ENCODE measurements at places on chromosomes 16 and 17.

- no peak for DNase-seq
Measured at GRCh38 chr17:65078441-65079160, 22.1 kb upstream of the GNA13 start.

DNA sequence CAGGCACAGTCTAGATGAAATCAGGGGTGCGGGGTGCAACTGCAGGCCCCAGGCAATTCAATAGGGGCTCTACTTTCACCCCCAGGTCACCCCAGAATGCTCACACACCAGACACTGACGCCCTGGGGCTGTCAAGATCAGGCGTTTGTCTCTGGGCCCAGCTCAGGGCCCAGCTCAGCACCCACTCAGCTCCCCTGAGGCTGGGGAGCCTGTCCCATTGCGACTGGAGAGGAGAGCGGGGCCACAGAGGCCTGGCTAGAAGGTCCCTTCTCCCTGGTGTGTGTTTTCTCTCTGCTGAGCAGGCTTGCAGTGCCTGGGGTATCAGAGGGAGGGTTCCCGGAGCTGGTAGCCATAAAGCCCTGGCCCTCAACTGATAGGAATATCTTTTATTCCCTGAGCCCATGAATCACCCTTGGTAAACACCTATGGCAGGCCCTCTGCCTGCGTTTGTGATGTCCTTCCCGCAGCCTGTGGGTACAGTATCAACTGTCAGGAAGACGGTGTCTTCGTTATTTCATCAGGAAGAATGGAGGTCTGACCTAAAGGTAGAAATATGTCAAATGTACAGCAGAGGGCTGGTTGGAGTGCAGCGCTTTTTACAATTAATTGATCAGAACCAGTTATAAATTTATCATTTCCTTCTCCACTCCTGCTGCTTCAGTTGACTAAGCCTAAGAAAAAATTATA lies 1.6 kb downstream of the HBA1 start:
- no peak for DNase-seq

DNA sequence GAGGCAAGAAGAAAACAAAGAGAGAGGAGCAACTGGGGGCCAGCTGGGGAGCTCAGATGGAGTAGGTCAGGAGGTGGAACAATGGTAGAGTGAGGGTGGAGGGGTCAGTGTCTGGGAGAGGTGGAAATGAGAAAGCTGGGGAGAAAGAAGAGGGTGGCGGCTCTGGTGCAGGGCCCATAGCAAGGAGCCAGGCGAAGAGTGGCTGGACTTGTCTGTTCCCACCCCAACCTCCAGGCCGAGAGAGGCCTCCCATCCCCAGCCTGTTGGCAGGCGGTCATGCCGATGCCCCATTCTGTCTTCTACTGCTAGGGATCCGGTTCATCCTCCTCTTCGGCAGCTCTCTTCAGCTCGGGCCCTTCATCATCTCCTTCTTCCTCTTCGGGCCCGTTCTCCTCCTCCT lies 31.3 kb downstream of the AP1G1 start:
- DNase-seq = no peak

GRCh38 chr17:61175298-61176142 lies 224.1 kb upstream of the TBX2 start:
- DNase-seq = no peak

GRCh38 chr17:48441231-48441711 lies 11.3 kb upstream of the SKAP1 start:
- peak; percentile 22 for DNase-seq

DNA sequence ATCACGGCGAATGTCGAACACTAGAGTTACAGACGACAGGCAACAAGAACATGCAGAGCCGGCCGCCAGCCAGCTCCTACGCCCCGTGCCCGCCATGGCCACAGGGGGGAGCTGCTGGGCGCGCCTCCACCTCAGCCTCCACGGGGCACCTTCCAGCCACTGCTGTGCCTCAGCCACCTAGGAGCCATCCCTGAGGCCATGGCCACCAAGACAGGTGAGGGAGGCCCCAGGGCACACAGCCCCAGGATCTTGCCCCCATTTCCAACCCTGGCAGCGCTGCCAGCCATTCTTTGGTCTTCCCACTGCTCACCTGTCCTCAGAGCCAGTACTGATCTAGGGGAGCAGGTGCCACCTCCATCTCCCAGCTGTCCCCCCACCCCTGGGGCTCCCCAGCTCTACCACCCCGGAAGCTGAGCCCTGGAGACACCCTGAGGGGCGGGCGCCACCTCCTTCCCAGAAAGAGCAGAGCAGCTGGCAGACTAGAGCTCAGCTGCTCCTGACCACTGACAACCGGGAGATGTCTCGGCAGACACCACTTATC lies 11.8 kb downstream of the GNPTG start:
- peak; percentile 54 for DNase-seq

GRCh38 chr16:56047307-56048234 lies 143.7 kb upstream of the GNAO1 start:
- DNase-seq = no peak

DNA sequence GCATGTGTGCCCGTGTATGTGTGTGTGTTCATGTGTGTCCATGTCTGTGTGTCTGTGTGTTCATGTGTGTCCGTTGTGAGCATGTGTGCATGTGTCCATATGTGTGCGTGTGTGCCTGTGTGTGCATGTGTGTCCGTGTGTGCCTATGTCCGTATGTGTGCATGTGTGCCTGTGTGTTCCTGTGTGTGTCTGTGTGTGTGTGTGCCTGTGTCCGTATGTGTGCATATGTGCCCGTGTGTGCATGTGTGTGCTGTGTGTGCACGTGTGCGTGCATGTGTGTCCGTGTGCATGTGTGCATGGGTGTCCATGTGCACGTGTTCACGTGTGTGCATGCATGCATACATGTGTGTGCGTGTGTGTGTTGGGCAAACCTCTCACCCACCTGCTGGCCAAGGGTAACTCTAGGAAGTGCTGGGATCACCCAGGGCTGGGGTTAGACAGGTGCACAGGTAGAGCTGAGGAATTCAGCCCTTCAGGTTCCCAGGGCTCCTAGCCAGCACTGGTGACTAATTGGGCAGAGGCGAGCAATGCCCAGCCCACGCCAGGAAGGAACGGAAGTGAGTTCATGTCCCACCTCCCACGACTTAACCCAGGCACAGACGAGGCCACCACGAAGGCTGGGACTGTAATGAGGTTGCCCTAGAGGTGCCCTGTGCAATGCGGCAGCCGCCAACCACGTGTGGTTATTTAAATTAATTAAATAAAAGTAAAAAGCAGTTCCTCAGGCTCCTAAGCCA lies 8.2 kb upstream of the CSNK1D start:
- DNase-seq = no peak

- no peak for DNase-seq
Measured at GRCh38 chr16:64390102-64390501, 731.8 kb downstream of the CDH11 start.

DNA sequence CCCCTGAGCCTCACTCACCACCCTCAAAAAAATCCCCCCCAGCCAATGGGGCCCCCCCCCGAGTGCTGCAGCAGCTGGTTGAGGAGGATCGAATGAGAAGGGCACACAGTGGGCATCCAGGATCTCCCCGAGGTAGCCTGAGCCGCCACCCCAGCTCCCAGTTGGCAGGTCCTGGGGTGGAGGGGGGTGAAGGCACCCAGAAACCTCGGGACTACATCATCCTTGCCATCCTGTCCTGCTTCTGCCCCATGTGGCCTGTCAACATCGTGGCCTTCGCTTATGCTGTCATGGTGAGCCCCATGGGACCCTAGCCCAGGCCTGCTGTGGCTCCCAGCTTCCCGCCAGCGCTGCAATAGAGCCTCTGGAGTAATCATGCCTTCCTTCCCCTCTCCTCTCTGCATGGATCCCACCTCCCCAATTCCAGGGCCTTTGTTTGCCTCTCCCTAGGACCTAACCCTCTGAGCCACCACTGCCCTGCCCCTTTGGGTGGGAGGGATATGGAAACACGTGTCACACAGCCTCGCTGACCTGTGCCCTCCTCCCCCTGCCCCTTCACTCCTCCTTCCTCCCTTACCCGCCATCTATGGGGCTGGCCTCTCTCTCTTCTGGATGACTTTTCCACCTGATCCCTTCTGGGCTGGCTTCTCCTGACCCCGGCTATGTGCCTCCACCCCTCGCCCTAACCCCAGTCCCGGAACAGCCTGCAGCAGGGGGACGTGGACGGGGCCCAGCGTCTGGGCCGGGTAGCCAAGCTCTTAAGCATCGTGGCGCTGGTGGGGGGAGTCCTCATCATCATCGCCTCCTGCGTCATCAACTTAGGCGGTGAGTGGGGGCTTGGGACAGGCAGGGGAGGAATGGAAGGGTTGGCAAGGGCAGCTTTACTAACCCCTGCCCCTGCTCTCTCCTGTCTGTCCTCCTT lies 1.9 kb downstream of the PRRT2 start:
- DNase-seq = no peak

DNA sequence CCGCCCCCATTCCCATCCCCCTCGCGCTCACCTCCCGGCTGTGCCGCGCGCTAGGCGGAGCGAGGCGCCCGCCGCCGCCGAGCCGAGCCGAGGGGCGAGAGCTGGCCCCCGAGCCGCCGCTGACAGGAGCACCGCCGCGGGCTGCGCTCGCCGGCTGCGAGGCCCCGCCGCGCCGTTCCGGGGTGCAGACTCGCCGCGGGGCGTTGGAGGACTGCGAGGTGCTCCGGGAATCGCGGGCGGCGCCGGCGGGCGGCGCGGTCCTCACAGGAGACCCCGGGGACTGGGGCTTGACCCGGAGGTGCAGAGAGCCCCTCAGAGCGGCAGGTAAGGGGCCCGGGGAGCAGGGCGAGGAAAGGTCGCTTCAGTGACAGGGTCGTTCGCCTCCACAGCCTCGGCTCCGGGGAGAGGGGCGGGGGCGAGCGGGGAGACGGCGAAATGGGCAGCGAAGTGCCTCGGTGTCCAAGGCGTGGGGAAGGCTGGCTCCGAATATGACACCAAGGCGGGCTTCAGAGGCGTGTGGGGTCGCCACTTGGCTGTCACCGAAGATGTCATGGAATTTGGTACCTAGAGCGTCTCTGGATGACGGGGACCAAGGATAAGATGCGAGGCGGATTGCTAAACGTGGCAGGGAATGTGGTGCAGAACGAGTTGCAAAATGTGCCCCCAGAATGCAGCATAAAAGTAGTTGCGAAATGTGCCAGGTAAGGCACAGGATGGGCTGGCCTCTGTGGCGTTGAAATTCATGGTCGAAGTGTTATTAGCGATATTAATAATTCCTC lies 580 bp downstream of the TANC2 start:
- peak; percentile 4 for DNase-seq

DNA sequence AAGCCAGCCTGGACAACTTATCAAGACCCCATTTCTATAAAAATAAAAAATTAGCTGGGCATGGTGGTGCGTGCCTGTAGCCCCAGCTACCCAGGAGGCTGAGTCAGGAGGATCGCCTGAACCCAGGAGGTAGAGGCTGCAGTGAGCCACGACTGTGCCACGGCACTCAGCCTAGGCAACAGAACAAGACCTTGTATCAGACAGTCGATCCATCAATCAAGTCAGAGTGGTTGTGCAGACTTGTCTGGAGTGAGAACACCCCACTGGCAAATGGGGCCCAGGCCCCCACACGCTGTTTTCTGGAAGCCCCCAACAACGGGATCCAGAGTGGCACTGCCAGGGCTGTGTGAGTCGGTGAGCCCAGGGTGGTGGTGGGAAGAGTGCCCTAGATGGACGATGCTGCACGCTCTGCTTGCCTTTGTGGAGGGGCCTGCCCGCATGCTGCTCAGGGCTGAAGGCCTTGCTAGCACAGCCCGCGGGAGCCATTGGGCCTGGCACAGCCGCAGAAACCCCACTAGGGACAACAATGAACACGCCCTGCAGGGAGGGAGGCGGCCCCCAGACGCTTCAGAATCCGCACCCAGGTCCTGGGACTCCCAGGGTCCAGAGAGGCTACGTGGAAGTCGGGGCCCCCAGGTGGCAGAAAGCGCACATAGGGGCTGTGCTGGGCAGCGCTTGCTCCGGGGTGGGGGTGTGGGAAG lies 80.1 kb upstream of the GNG13 start:
- no peak for DNase-seq

- DNase-seq = no peak
Measured at GRCh38 chr17:6868582-6868981, 37.1 kb upstream of the TEKT1 start.
